Neural progenitor cell (in vitro differentiated cells): ENCODE measurements at places on chromosomes 6 and 20. TPM values are rescaled to one million over a fixed set of nuclear protein-coding genes. Genes with fewer than 3 reads are reported as not detected.

The COL9A3 gene
- 10.5 and 34.8 TPM in 2 replicates for total RNA-seq

The TUBB1 gene
- not detected in 2 replicates for total RNA-seq

The WFDC10B gene
- not detected in 2 replicates for total RNA-seq

The SEMG1 gene
- total RNA-seq, result not detected in 2 replicates

The PARD6B gene
- total RNA-seq, result 31.0 and 45.7 TPM in 2 replicates

The EYA4 gene
- 2.3 and 2.4 TPM in 2 replicates for total RNA-seq

The SMLR1 gene
- not detected in 2 replicates for total RNA-seq

The HLA-DOA gene
- total RNA-seq, result 38.0 and 52.2 TPM in 2 replicates

The SLC35F1 gene
- total RNA-seq, result 17.7 and 24.3 TPM in 2 replicates

The KIFC1 gene
- total RNA-seq, result 93.9 and 179 TPM in 2 replicates

The SLC32A1 gene
- 0.04 and 0.37 TPM in 2 replicates for total RNA-seq

The EPB41L2 gene
- 39.8 and 61.8 TPM in 2 replicates for total RNA-seq

The SLC22A16 gene
- not detected in 2 replicates for total RNA-seq

The RAE1 gene
- total RNA-seq, result 50.2 and 77.6 TPM in 2 replicates

The PLCB4 gene
- 17.7 and 20.6 TPM in 2 replicates for total RNA-seq

The DEFB124 gene
- not detected in 2 replicates for total RNA-seq

The PCSK2 gene
- 0.07 TPM in 1 of 2 replicates, not detected in the other for total RNA-seq

The AGER gene
- total RNA-seq, result 1.1 and 1.4 TPM in 2 replicates

The ZSCAN12 gene
- 15.1 and 20.7 TPM in 2 replicates for total RNA-seq

The TSBP1 gene
- total RNA-seq, result not detected in 2 replicates

The SLC26A8 gene
- total RNA-seq, result 0.13 and 0.25 TPM in 2 replicates

The LTB gene
- 0.15 TPM in 1 of 2 replicates, not detected in the other for total RNA-seq

The ZBP1 gene
- not detected in 2 replicates for total RNA-seq

The OR2H2 gene
- total RNA-seq, result not detected in 2 replicates

The MAFB gene
- total RNA-seq, result 0.64 and 1.3 TPM in 2 replicates

The RBPJL gene
- not detected in 2 replicates for total RNA-seq

The PRDM1 gene
- total RNA-seq, result 0.37 and 0.43 TPM in 2 replicates

The SYCP2L gene
- 8.9 and 12.5 TPM in 2 replicates for total RNA-seq

The ZC2HC1B gene
- total RNA-seq, result not detected in 2 replicates

The PRR18 gene
- 0.13 and 0.40 TPM in 2 replicates for total RNA-seq

The OR12D3 gene
- total RNA-seq, result not detected in 2 replicates

The HMGCLL1 gene
- 5.0 and 6.5 TPM in 2 replicates for total RNA-seq

The RAB44 gene
- 0.03 TPM in 1 of 2 replicates, not detected in the other for total RNA-seq

The CCHCR1 gene
- total RNA-seq, result 23.2 and 54.9 TPM in 2 replicates

The SLC25A27 gene
- total RNA-seq, result 25.9 and 47.7 TPM in 2 replicates

The PRL gene
- total RNA-seq, result not detected in 2 replicates

The TLDC2 gene
- total RNA-seq, result 2.4 and 3.8 TPM in 2 replicates

The CDH26 gene
- total RNA-seq, result 0.09 TPM in 1 of 2 replicates, not detected in the other

The TMEM200A gene
- 11.1 and 12.8 TPM in 2 replicates for total RNA-seq

The MTRF1L gene
- 23.1 and 29.0 TPM in 2 replicates for total RNA-seq

The C6orf89 gene
- total RNA-seq, result 17.8 and 21.2 TPM in 2 replicates

The MAP3K7 gene
- total RNA-seq, result 56.2 and 91.9 TPM in 2 replicates

The OR2J1 gene
- not detected in 2 replicates for total RNA-seq

The CRIP3 gene
- total RNA-seq, result 21.3 and 35.4 TPM in 2 replicates

The BTNL2 gene
- total RNA-seq, result not detected in 2 replicates

The EDN1 gene
- total RNA-seq, result 0.93 and 2.9 TPM in 2 replicates

The ZBTB12 gene
- total RNA-seq, result 8.4 and 25.6 TPM in 2 replicates

The RPL10A gene
- total RNA-seq, result 2,002 and 2,026 TPM in 2 replicates
